ENCODE measurements at places on chromosomes 13 and 19. TPM values are rescaled to one million over a fixed set of nuclear protein-coding genes. Genes with fewer than 3 reads are reported as not detected.

Gene ICAM4
- not detected for polyA plus RNA-seq

Gene GPR18
- polyA plus RNA-seq, result not detected

Gene ZNF491
- polyA plus RNA-seq, result not detected

Gene CD37
- not detected for polyA plus RNA-seq

Gene F10
- not detected for polyA plus RNA-seq

Gene ATP4A
- polyA plus RNA-seq, result 0.05 TPM

Gene TNFRSF19
- polyA plus RNA-seq, result 1.8 TPM

Gene SPRY2
- 5.9 TPM for polyA plus RNA-seq

Gene LGALS14
- not detected for polyA plus RNA-seq

Gene SHC2
- polyA plus RNA-seq, result 0.58 TPM

All from A549 (cell line).